ENCODE measurements at places on chromosomes 5 and 9.

DNA sequence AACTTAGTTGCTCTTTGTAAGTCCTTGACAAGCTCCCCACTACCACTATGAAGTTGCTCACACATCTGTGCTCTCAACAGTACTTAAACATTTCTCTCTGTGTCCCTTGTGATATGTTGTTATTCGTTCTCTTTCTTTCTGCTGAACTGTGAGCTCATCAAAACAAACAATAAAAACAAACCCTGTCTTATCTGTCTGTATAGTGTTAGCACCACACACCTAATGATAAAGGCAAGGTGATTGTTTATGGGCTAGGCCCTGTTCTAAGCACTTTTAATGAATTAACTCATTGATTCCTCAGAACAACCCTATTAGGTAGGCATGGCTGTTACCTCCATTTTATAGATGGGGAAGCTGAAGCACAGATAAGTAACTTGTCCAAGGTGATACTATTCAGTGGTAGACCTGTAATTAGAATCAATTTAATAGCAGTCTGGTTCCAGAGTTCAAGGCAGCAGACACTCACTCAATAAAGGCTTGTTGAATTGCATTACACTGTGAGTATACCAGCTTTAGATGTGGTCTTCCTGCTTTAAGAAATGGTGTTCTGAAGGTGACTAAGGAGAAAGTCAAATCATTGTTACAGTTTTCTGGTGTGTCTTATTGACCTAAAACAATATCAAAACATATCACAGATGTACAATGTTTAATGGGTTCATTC is 153.6 kb upstream of the ELL2 start:
- DNase-seq: no peak

DNA sequence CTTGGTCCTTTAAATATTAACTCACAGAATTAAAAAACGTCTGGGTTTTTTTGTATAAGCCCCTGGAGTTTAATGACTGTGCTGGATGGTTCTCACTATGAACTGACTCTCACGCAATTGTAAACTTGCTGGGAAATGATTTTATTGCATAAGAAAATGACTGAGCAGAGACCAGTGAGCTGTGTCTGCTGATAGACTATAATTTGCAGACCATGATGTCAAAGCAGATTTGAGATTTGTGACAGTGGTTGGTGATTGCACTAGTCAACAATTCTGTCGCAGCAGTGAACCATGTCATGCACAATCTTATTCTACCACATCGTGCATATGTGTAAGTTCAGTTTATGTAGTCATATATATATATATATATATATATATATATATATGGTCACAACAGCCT is 85.7 kb upstream of the C9orf72 start:
- DNase-seq: no peak

DNA sequence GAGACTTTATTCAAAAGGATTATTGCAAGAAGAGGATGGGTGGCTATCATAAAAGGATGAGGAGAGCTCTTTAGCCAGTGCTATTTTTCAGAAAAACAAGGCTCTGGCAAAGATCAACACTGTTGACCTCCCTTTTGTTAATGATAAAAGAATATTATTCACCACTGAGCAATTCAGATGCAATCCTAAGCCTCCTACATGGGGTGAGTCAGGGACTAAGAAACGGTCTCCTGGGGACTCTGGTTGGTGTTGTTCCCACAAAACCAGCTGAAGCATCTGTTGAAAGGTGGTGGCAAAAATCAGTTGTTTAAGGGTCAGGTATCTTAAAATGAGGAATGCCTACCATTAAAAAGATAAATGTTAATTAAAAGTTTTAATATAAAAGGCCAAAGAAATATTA is 7.7 kb upstream of the GCNT1 start:
- no peak for DNase-seq

DNA sequence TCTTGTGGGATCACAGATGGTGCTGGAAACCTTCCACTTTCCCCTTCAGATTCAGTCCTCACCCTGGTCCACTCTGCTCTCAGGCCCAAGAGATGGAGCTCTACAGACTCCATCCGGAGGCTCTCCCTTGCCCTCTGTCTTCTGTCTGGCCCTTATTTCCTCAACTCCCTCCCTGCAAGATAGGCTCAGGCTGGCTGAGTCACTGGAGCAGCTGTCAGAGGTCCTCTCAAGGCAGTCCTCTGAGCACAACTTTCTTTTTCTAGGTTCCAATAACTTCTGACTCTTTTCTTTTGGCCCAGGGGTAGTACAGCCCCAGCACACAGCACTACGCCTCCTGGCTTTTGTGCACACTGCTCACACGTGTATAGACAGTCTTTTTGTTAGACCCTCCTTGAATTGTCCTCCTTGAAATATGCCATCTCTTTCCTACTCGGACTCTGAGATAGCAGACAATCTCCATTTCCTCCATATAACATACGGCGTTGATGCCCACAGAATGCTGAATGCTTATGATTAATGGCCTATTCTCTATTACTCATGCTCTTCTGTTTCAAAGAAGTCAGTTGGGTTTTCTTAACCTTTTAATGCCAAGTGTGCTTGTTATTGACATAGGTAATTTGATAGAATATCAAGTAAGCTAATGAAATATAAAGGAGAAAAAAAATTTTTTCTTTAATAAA is 193.1 kb downstream of the SLC12A2 start:
- no peak for DNase-seq

DNA sequence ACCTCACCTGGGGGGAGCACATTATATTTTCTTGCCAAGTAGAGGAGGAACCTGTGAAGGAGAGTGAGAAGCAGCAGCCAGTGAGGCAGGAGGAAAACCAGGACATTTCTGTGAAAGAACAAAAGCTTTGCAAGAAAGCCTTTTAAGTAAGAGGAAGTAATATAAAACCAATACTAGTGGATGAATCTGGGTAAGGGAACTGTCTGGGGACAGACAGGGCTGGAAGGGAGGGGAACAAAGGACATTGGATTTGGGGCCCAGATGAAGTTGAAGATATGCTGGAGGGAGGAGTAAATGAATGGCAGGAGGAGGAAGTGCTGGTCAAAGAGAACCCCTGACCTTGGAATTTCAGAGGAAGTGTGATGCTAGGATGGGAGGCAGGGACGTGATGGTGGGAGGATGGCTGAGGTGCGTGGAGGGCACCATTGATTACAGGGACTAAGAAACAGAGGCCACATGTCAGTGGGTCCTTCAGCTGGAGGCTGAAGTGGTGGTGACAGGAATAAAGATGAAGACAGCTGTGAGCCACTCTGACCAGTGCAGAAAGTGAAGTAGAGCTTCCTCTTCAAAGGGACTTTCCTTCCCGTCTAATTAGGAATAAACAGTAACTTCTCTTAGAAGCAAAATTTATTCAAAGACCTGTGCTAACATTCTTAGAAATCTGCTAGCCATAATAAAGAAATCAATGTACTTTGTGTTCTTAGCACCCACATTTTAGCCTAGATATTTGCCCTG is 43.5 kb upstream of the FABP6 start:
- DNase-seq: no peak

GRCh38 chr9:69211424-69212036 is 37.5 kb downstream of the TJP2 start:
- DNase-seq: no peak

DNA sequence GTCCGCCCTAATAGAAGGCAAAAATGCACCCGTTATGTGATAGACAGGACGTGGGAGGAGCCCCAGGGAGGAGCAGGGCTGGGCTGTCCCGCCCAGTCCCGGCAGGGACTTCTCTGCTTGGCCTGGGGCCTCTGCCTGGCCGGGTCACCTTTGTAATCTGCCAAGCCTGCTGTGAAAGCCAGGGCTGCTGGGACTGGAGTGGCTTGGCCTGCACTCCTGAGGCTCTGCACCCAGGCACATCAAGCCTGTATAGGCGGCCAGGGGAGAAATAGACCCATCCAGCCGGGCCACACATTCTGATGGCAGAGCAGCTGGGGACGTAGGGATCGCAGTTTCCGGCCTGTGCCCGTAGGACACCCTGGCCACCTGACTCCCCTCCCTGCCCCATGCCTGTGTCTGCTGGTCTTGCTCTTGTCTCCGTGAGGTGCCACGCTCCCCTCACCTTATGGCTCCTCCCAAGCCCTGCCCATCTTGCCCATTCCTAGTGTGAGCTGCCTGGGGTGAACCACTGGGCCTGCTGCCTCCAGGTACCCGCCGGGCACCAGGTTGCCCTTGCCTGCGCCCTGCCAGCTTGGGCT is 28.1 kb downstream of the DYNC2I2 start:
- peak; percentile 90 for DNase-seq

DNA sequence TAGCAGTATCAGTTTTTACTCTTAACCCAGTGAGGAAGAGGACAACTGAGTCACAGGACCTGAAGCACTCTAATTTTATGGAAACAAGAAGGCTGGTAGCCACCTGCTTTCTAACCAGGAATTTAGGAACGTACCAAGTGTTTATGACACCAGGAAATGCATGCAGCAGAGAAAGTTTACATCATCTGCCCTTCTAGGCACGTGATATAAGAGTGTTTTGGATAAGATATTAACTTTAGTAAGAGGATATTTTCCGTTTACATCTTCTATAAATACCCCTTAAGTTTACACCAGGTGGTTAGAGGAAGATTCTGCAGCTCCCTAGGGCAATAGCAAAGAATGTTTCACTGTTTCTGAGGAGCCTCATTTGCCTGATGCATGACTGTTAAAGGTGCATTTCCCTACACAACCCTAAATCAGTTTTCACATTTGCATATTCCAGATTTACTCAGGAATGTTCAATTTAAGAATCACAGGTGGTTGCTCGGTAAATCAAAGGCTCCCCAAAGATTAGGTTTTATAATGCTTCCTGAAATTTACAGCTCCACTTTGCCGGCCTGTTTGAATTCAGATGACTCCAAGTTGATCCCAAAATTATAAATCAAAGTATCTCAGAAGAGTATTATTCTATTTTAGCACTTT is 1.8 kb downstream of the TSC1 start:
- DNase-seq: no peak

DNA sequence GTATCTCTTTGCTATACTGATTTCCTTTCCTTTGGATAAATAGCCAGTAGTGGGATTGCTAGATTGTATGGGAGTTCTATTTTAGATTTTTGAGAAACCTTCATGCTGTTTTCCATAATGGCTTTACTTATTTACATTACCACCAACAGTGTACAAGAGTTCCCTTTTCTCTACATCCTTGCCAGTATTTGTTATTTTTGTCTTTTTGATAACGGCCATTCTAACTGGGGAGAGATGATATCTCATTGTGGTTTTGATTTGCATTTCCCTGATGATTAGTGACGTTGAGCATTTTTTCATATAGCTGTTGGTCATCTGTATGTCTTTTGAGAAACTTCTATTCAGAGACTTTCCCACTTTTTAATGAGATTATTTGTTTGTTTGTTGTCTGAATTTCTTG is 25.8 kb downstream of the NADK2 start:
- no peak for DNase-seq

All from adrenal gland (tissue), 19 donors.